Stimulated activated CD4-positive, alpha-beta T cell treated with anti-CD3 and anti-CD28 coated beads, Interleukin-1b, Interleukin-23, amount 100 ng/mL, for 4 hours (primary cell): ENCODE measurements at places on chromosomes 7 and 10.

- DNase-seq: no peak
Measured at GRCh38 chr10:112490545-112490944, 43.5 kb downstream of the VTI1A start.

- DNase-seq: no peak
Measured at GRCh38 chr10:88181902-88182600, 318.6 kb downstream of the PTEN start.

DNA sequence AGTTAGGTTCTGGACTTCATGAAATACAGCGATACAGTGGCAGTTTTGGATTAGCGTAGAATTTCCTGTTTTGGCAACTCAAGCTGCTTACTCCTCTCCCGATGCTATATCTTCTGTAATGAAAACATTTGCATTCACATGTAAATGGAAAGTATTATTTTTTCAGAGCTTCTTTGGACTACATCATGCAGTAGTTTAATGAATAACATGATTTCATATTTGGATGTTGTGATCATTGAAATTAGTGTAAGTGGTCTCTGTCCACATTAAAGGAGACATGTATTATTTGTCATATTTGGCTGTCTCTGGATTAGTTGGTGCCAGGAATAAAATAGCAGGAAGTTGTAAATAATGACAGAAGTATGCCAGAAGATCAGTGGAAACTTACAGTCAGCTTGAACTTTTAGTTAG is 331.6 kb downstream of the GFRA1 start:
- DNase-seq: no peak

DNA sequence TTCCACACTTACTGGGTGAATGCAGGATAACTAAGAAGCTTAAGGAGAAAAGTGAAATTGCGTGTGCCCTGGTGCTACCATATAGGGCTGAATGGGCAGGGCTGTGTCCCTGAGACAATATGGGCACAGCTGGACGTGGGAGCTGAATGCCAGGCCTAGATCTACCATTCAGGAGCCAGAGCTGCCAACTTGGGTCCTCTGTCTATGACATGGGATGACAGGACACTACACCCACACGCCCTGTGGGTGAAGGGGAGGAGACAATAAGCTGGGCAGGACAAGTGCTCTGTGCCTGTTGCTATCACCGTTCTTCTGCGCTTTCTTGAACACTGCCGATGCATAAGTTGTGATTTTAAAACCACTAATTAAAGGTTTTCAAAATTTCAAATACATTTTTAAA is 293.9 kb downstream of the TNS3 start:
- DNase-seq: no peak

GRCh38 chr10:4770801-4771553 is 55.0 kb upstream of the AKR1E2 start:
- DNase-seq: no peak

DNA sequence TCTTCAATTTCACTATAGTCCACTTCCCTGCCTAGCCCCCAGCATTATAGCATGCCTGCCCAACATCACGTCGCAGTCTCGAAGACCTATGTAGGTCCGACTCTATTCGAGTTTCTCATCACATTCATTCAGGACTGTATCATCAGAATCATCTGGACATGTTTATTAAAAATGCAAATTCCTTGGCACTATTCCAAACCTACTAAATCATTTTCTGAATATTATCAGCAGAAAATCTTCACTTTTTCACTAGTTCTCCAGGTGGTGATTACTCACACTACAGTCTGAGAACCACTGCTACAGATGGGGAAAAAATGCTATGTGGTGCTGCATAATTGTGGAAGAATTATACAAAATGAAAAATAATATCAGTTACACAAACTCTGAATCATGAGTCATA is 29.3 kb upstream of the ETV1 start:
- DNase-seq: no peak

- DNase-seq: no peak
Measured at GRCh38 chr7:90455163-90456030, 14.0 kb upstream of the PTTG1IP2 start.

GRCh38 chr7:151271699-151272355 is 23.3 kb upstream of the SMARCD3 start:
- no peak for DNase-seq

DNA sequence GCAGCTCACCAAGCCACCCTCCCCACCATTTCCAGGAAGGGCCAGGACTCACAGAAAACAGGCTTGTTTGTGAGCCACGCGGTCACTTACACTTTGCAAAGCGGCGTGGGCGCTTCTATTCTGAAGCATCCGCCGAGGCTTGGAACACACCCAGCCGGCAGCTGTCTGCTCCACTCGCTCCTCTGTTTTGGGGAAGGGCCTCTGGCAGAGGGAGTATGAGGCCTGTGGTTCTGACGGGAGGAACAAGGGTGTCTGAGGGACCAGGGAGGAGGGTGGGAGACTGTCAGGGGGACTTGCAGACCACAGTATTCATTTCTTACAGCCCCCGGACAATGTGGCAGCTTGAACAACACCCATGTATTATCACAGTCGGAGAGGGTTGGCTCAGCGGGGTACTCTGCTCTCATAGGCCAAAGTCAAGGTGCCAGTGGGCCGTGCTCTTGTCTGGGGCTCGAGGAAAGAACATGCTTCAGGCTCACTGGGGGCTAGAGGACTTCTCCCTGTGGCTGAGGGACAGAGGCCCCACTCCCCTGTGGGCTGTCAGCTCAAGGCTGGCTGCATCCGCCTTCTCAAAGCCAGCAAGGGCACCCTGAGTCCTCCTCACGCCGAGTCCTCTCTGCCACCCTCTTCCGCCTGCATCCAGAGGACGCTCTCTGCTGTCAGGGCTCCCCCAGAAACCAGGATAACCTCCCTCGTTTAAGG is 60.4 kb upstream of the FAM20C start:
- no peak for DNase-seq

GRCh38 chr7:18175801-18176450 is 148.3 kb upstream of the PRPS1L1 start:
- DNase-seq: no peak

GRCh38 chr10:90313576-90314325 is 544.1 kb downstream of the HTR7 start:
- no peak for DNase-seq

DNA sequence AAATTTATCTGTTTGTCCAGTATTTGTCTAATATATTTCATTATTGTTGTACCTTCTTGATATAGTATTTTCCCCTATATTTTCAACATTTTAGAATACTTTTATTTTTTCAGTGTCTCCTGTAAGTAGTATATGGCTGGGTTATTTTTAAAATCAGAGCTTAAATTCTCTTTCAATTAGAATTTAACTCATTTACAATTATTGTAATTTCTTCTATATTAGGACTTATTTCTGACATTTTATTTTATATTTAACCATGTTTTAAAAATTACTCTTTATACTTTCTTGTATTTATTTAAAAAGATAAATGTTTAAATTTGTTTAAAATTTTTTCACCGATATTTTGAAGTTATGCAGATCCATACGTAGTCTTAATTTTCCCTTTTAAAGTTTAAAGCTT is 220.0 kb upstream of the NPVF start:
- no peak for DNase-seq

DNA sequence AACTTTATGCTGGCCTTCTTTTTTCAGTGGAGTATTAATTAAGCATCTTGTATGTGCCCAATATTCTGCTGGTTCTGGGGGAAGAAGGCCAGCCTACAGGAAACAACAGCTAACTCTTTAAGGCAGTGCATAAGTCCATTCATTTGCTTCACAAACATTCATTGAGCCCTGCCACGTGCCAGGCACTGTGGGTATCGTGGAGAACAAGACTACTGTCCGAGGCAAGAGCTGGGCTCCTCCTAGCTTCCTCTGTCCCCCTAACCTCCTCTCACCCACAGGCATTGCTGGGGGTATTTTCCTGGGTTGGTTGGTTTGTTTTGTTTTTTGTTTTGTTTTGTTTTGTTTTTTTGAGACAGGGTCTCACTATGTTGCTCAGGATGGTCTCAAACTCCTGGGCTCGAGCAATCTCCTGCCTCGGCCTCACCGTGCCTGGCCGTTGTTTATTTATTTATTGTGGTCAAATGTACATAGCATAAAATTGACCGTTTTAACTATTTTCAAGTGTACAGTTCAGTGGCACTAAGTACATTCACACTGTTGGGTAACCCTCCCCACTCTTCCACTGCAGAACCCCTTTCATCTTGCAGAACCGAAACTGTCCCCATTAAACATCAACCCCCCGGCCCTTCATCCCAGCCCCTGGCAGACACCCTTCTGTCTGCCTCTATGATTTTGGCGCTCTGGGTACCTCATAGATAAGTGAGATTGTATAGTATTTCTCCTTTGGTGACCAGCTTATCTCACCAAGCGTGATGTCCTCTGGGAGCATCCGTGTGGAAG is 32.6 kb downstream of the CHST3 start:
- DNase-seq: no peak

- no peak for DNase-seq
Measured at GRCh38 chr7:55179931-55180682, 161.3 kb downstream of the EGFR start.

- DNase-seq: no peak
Measured at GRCh38 chr10:127299956-127300689, 103.7 kb upstream of the INSYN2A start.

DNA sequence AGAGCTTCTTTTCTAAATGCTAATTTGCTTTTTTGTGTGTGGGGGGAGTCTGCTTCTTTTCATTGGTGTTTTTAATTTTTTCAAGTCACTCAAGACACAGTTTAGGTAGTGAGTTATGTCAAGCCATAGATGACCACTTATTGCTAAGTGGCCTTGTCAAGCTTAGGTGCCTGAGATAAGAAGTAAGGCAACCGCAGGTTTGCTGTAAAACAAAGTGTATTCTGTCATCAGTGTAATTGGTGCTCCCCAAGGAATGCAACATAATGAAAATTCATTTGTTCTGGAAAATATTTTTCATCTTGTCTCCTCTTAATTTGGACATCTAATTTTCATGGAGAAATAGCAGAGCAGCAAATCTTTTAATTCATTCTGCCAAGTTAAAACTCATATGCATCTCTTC is 249.6 kb downstream of the EXOC4 start:
- DNase-seq: no peak

DNA sequence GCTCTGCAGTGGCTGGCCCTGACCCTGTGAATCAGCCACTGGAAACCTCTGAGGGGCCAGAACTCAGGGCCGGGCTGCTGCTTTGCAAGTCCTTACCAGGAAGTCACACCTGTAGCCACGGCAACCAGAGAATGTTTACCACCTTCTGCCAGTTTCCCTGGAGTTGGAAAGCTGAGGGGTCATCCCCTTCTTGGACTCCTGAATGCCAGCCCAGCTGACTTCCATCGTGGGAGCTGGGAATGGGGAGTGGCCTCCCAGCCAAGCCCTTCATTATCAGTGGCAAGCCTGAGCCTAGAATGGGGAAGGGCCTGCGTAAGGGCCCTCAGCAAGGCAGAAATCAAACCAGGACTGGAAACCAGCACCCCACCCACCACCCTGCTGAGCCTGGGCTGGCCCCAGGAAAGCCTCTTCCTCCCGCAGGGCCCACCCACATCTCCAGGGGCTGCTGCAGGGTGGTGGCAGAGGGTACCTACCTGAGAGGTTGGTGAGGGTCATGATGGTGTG is 6.5 kb upstream of the CRHR2 start:
- DNase-seq: no peak

DNA sequence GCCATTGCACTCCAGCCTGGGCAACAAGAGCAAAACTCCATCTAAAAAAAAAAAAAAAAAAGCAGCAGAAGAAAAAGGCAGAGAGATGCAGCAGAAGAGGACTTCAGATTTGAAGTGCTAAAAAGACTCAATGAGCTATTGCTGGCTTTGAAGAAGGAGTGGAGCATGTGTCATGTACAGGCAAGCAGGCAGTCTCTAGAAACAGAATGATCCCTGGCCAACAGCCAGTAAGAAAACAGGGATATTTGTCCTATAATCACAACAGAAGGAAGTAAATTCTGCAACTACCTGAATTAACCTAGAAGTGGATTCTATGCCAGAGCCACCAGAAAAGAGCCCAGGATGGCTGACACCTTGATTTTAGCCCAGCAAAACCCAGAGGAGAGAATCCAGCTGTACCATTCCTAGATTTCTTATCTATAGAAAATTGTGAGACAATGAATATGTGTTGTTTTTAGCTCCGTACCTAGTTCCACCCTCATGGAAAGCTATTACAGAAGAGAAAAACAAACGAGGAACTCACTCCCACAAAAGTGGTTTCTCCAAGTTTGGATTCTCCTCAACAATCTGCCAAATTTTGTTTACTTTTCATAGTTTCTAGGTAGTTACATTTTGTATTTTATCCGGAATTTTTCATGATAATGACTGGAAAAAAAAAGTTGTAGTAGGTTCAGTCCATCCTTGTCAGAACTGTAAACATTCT is 198.2 kb upstream of the GNAI1 start:
- no peak for DNase-seq

DNA sequence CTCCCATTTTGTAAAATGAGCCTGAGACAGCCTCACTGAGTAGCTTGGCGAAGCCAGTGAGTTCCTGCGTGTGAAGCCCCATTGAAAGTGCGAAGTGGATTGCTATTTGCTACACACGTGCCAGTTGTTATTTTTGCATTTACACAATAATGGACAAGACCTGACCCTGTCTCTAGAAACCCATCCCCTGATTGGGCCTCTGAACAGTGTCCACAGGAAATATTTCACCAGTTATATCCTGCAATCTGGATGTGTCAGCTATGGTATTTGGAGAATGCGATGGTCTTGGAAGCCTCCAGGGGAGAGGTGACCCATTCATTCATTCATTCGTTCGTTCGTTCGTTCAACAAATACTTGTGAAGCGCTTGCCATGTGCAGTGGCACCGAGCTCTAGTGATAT is 37.1 kb downstream of the COL13A1 start:
- no peak for DNase-seq

- DNase-seq: no peak
Measured at GRCh38 chr10:89299031-89299430, 2.8 kb upstream of the IFIT2 start.

DNA sequence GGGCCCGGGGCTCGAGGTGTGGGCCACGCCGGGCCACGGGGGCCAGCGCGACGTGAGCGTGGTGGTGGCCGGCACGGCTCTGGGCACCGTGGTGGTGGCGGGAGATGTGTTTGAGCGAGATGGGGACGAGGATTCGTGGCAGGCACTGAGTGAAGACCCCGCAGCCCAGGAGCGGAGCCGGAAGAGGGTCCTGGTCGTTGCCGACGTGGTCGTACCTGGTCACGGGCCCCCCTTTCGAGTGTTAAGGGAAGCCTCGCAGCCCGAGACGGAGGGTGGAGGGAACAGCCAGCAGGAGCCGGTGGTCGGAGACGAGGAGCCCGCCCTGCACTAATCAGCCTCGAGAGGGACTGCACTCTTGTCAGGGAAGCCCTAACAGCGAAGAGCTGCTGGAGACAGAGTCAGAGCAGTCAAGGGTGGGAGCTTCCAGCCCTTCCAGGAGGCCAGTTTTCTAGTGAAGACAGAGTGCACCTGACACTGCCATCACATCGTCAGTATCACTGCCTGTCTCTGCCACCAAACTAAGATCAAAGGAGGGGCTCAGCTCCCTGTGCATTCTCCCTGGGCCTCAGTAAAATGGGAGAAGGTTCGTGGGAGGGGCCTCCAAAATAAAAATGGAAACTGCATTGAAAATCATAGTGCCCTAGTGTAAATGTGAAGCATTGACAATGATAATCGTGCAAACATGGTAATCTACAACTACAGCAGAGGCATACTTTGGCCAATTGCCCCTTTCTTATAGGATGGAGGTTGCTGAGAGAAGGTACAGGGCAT is 1.3 kb downstream of the MBLAC1 start:
- no peak for DNase-seq

- DNase-seq: no peak
Measured at GRCh38 chr7:17159500-17160037, 138.9 kb upstream of the AHR start.

- no peak for DNase-seq
Measured at GRCh38 chr7:77985974-77986339, 187.4 kb downstream of the PHTF2 start.
